CD4-positive, alpha-beta T cell (primary cell): ENCODE measurements at places on chromosomes 4 and X.

GRCh38 chr4:7703688-7704087, 236.0 kb downstream of the AFAP1 start:
- DNase-seq, result no peak

- no peak for DNase-seq
Observed at GRCh38 chr4:106080376-106080775, 185.1 kb downstream of the NPNT start.

- DNase-seq, result no peak
Observed at GRCh38 chr4:105594099-105595010, 41.9 kb downstream of the ARHGEF38 start.

GRCh38 chrX:25295466-25295865, 279.7 kb upstream of the ARX start:
- no peak for DNase-seq

- DNase-seq, result no peak
Observed at GRCh38 chr4:4693258-4693657, 151.4 kb upstream of the STX18 start.

- no peak for DNase-seq
Observed at GRCh38 chr4:54498661-54499111, 159.1 kb upstream of the KIT start.

- DNase-seq, result no peak
Observed at GRCh38 chrX:98068024-98068580, 1184.4 kb downstream of the RPA4 start.

DNA sequence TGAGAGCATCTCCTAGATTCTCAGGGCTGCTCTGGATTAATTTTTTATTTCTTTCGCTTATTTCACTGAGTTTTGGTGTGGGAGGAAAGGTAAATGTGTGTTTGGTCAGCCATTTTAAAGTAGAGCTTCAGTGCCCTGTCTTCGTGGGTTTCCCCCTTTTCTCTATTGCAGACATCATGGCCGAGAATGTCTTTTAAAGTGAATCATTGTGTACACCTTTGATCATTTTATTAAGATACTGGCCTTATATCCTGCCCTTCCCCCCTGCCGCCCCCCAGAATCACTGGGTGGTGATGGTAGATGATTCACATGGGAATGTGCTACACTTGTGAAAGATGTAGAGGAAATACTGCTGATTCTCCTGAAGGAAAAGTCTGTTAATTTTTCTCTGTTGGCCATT, 23.8 kb downstream of the CDKL5 start:
- DNase-seq, result no peak

DNA sequence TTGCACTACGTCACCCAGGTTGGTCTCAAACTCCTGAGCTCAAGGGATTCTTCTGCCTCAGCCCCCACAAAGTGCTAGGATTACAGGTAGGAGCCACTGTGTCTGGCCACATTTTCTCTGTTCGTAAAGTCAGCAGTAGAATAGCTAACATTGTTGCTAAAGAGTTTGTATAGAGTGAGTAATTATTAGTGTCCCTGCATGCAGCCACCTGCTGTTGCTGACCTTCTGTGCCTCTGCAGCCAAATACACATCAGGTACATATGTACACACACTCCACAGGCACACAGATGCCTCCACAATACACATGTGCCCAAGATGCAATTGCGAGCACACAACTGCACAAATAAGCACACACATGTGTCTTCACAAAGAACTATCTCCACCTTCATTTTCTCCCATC, 10.9 kb downstream of the DRD5 start:
- DNase-seq, result no peak

- DNase-seq, result no peak
Observed at GRCh38 chr4:27702730-27703431, 842.2 kb downstream of the STIM2 start.

- no peak for DNase-seq
Observed at GRCh38 chr4:70815370-70815769, 24.3 kb downstream of the GRSF1 start.

- no peak for DNase-seq
Observed at GRCh38 chr4:39464886-39465501, 6.1 kb downstream of the LIAS start.

- DNase-seq, result no peak
Observed at GRCh38 chr4:163582703-163583102, 88.2 kb downstream of the TMA16 start.

- DNase-seq, result no peak
Observed at GRCh38 chrX:17967888-17968287, 106.8 kb upstream of the RAI2 start.

- DNase-seq, result no peak
Observed at GRCh38 chrX:13126775-13127174, 82.4 kb upstream of the FAM9C start.

- no peak for DNase-seq
Observed at GRCh38 chr4:71533121-71533520, 194.3 kb downstream of the SLC4A4 start.

DNA sequence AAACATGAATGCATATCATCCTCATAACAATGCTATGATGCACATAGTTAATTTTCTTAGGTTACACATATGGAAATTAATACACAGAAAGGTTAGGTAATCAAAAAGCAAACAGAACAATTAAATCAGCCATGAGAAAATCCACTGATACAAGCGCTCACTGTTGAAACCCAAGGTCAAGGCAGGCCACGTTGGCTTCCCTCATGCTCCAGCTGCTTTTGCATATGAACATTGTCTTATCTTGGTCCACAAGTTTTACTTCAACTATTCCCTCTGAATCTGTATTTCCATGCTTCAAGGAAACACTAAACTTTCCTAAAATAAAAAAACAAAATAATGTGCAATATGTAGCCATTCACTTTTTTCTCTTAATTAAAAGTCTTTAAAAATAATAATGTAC, 34.5 kb upstream of the PLA2G12A start:
- no peak for DNase-seq

- peak; percentile 17 for DNase-seq
Observed at GRCh38 chr4:25180524-25181131, 20.4 kb upstream of the SEPSECS start.

DNA sequence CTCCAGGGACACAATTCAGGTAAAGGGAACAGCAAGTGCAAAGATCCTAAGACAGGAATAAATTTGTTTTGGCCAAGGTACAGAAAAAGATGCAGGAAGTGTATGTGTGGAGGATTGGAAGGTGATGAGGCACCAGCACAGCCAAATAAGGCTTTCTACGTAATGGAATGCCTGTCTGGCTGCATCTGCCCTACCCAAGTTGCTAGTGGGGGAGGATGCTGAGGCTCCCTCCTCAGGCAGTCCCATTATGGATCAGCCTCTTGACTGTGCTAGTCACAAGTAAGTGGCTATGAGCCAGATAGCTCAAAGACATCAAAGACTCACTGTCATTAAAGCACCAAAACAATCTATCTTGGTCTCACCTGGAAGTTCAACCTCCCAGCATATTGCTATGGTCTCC, 300.9 kb upstream of the FAT4 start:
- DNase-seq, result no peak

DNA sequence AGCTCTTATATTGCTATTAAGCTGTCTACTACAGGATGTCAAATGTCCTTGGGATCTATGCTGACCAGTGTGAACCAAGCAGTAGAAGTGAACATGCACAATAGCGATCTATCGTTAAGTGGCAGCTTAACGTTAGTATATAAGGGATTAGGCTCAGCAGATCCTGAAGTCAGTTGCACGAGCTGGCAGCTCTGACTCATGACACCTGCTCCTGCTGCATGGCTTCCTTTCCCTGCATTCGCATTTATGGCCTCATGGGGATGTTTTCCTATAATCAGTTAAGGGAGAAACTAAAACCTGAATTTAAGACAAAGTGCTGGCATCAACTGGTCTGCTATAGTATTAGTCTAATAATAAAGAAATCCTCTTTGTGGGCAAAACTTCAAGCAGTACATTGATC, 12.7 kb upstream of the MCUB start:
- DNase-seq, result no peak

DNA sequence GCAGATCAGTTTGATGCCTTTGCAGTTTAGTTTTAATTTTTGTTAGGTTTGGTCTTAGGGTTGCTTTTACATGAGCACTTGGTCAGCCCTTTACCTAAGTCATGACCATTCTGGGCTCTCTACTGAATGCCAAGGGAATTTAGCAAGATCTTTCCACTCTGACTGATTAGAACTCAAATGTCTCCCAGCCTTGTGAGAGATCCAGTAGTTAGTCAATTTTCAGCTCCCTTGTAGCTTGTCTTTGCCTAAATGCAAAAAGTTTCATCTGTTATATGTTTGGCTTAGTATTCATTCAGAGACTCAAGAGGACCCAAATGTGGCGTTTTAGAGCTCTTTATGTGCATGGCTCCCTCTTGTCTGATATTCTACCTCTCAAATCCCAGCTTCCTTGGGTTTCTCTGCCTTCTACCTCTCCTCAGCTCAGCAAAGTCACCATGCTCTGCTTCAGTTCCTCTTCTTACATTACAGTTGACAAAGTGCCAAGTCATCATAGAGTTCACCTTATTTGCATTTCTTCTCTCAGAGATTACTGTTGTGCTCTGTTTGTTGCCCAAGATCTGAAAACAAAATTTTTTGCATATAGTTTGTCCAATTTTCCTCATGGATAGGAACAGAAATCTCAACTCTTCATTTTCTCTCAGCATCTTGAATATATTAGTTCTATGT, 17.5 kb upstream of the JAKMIP1 start:
- DNase-seq, result no peak

DNA sequence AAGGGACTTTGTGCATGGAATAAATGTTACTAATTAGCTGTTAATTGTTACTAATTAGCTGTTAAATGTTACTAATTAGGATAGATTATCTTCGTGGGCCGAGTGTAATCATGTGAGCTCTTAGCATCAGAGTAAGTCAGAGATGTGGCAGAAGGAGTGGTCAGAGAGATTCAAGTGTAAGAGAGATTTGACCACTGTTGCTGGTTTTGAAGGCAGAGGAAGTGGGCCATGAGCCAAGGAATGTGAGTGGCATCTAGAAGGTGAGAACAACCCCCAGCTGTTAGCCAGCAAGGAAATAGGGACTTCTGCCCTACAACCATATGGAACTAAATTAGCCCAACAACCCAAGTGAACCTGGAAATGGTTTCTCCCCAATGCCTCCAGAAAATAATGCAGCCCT, 28.2 kb downstream of the ODAPH start:
- DNase-seq, result no peak

DNA sequence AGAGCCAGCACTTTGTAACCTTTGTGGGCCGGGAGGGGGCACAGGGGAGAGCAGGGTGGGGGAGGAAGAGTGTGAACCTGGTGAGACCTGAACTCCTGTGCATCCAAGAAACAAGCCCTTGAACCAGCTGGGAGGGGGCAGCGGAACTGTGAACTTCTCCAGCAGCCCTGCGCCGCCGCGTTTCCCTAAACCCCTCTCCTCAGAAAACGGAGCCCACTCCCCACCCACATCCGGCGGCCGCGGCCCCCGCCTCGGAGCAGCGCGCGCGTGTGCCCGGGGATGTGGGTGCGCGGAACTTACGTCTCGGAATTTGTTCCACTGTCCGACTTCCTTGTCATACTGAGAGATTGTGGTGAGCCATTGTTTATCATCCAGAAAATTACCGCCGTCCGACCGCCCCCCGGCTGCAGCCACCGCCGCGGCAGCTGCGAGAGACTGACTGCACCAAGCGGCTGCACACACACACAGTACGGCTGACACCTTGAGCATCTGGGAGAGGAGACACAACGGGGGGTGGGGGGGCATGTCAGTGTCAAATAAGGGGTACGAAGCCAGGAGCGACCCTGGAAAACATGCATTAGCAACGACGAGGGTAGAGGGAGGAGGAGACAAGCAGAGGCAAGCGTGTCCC, 494 bp downstream of the SPOCK3 start:
- no peak for DNase-seq

DNA sequence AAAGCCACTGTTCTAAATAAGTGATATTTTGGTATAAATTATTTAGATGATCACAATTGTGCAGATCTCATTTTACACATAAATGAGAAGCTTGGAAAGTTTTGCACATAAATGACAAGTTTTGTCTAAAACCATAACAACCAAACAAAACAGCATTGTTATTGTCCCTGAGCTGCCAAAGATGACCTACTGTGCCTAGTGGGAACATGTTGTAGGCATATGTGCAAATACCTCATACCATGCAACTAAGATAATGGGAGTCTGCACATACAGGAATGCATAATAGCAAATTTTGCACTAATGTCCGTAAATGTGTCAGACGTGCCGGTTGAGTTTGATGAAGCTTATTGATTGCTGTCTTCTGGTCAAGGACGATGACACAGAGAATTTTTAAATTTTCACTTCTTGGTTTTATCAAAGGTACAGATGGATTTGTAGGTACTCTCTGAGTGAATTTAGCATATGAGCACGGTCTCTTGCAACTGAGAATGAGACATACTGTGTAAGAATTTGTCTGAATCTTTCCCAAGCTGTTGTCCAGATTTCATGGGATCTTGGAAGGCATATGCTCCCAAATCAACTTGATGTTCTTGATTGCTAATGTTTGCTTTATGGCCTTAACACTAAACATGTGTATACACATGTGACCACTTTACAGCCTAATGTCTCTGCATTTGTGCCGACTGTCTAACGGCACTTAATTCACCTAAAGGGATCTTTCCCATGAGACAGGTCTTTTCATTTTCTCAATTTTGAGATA, 1133.5 kb downstream of the FAT4 start:
- no peak for DNase-seq

GRCh38 chr4:104413487-104413886, 81.2 kb downstream of the CXXC4 start:
- no peak for DNase-seq

- DNase-seq, result no peak
Observed at GRCh38 chr4:169100670-169101101, 90.6 kb upstream of the CBR4 start.

GRCh38 chr4:118307643-118308042, 45.2 kb downstream of the PRSS12 start:
- DNase-seq, result no peak

- DNase-seq, result no peak
Observed at GRCh38 chr4:2064276-2064991, 5.3 kb downstream of the NAT8L start.

DNA sequence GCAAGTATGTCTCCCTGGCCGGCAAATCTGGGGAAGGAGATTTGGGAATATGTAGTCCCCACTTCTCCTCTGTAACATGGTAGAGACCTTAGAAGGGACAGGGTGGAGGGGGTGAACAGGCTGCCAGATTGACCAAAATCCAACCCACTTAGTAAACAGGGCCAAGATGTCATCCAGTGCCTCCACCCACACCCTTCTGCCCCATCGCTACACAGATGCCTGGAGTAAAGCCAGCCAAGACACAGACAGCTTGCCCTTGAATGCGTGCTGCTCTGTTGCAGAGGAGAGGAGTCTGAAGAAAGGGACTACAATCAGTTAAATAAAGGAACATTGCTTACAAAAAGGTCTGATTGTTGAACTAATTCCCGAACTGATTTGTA, 160.1 kb upstream of the LDB2 start:
- no peak for DNase-seq

GRCh38 chrX:54920610-54921426, at the start of gene TRO:
TSS of gene TRO (plus strand) at chrX:54920824. CDS start at chrX:54922247, 1,423 bp downstream.
- no peak for DNase-seq

- no peak for DNase-seq
Observed at GRCh38 chrX:110425222-110426154, 66.8 kb downstream of the RTL9 start.

DNA sequence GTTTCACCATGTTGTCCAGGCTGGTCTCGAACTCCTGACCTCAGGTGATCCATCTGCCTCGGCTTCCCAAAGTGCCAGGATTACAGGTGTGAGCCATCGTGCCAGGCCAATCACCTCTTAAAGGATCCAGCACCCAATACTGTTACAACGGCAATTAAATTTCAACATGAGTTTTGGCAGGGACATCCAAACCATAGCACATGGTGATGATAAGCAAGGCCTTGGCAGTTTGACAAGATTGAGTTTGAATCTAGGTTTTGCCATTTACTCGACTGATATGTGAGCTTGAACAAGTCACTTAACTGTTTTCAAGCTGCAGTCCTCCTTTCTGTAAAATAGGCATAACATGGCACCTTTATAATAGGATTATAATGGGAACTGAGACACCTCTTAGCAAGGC, 84.1 kb downstream of the GPR82 start:
- DNase-seq, result no peak
